ENCODE measurements at places on chromosomes 5 and 9.

DNA sequence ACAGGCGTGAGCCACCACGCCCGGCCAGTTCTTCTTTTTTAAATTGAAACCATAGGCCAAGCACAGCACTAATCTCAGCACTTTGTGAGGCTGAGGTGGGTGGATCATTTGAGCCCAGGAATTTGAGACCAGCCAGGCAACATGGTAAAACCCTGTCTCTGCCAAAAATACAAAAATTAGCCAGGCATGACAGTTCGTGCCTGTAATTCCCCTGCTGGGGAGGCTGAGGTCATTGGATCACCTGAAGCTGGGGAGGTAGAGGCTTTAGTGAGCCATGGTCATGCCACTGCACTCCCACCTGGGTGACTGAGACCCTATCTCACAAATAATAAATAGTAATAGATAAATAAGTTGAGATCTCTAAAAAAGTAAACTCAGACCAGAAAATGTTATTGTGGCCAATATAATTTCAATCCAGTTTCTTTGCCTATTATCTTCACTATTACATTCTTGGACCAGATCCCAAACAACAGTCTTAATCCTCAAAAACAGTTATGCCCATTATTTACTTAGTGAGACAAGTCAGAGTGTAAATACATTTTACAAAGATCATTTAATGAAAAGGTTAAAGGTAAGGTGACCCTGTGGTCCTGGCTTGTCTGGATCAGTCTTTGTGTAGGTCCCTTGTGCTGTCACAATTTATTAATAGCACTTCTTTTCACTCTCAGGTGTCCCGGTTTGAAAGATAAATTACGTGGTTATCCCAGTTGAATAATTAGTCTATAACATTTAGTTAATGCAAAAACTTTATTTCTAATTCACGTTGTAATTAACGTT lies 53.6 kb downstream of the RAB24 start:
- no peak for DNase-seq

DNA sequence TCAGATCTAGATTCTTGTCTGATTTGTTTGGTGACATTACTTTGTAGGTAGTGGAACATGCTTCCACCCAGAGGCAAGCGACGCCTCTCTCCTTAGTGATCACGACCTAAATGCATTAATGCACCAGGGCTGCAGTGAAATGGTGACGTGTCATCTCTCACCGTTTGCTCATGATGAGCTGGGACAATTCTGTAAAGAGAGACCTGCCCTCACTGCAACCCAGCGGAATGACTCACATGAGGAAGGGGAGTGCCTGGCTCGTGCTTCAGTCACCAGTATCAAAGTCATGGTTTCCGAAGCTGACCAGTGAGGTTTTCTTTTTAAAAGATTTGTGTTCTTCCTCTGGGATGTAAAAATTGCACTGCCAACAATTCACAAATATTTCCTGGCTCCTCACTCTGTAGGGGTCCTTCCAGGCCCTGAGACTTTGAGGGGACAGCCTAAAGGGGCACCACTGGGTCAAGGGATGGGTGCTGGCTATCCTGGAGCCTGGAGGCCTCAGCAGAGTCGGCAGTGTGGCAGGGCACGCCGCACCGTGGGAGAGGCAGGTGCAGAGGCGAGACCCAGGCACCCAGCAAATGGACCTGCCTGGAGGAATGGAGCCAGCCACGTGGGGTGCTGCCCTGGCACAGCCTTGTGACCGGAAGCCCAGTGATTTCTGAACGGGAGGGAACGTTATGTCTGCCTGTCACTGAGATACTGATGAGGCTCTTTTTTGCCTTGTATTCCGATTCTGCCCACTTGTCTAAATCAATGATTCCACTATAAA lies 17.3 kb downstream of the QSOX2 start:
- DNase-seq: no peak

DNA sequence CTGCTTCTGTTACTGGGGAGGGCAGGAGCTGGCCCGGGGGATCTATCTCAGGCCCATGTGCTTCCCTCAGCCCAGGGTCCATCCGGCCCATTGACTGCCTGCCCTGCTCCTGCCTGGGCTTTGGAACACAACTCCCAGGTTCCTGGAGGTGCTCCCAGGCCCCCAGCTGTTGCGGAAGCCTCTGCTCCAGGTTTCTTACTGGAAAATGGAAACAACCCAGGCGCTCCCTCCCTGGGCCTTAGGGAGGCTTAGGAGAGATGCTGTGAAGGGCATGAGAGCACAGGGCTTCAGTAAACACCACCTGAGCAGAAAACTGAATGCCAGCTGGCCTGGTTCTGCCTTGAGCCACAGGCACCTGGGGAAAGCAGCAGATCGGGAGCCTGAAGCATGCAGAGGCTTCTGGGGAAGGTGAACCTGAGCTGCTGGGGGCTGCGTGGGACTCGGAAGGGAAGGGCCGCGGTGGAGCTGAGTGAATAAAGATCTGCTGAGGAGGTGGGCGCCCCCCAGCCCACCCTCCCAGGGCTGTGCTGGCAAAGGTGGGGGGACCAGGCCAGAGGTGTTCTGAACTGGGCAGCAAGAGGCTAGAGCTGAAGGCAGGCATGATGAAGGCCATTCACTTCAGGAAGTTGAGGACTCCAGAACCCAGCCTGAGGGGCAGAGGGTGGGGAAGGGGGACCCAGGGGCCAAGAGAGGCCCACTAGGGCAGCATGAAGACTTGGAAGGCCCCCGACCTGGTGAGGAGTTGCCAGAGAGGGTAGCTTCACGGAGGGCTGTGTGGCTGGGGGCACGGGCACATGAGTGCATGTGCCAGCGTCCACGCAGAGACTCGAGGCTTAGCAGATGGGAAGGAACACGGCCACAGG lies 64.8 kb downstream of the SHB start:
- no peak for DNase-seq

DNA sequence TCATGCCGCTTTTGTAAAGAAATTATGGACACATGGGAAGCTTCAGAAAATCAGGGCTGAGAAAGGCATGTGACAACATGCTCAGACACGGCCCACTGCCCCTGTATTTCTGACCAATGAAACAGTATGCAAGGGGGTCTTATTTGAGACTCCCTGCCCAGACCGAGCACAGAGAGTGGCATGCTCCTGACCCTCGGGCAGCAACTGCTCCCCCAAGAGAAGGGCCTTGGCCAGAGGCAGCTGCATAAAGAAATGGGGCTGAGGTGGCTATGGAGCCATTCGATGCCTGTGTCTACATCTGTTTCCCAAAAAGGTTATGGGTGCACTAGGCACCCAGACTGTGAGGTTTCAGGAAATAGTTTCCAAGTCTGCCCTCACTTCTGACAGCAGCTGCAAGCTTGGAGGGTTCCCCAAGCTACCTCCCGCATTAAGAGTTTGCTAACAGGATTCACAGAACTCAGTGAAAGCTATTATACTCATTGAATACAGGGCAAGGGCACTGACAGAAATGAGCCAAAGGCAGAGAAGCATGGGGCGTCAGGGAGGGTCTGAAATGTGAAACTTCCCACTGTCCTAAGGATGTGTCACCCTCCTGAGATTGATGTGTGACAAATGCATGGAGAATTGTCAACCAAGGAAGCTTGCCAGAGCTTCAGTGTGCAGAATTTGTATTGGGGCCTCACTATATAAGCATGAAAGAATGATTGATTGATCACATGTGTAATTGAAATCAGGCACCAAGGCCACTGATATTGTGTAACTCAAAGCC lies 94.3 kb downstream of the DAP start:
- no peak for DNase-seq

- DNase-seq: no peak
These were observed 42.2 kb downstream of the LEAP2 start for GRCh38 chr5:132915681-132916080.

DNA sequence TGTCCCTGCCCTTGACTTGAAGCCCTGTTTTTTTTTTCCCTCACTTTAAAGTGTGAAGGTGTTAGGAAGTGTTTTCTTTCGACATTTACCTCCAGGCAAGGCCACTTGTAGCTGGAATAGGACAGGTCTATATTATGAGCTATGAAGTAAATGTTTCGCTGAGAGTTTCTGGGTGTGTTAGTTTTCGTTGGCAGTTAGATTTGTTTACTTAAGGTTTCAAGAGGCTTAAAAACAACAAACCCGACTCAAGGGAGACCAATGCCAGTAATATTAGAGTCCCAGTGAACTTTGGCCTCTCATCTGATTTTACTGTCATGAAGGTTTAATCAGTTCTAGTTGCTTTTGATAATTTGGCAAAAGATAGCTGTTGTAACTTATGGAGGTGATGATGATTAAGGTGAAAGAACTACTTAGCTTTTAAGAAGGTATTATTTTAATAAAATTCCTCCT lies 25.2 kb downstream of the OCLN start:
- no peak for DNase-seq

GRCh38 chr5:91146905-91147600 lies 236.1 kb downstream of the ARRDC3 start:
- DNase-seq: no peak

- no peak for DNase-seq
These were observed 133.7 kb upstream of the CCNG1 start for GRCh38 chr5:163303718-163304117.

- DNase-seq: no peak
These were observed 21.1 kb upstream of the TERT start for GRCh38 chr5:1315709-1316587.

- no peak for DNase-seq
These were observed 12.6 kb downstream of the NR2F1 start for GRCh38 chr5:93595420-93596147.

DNA sequence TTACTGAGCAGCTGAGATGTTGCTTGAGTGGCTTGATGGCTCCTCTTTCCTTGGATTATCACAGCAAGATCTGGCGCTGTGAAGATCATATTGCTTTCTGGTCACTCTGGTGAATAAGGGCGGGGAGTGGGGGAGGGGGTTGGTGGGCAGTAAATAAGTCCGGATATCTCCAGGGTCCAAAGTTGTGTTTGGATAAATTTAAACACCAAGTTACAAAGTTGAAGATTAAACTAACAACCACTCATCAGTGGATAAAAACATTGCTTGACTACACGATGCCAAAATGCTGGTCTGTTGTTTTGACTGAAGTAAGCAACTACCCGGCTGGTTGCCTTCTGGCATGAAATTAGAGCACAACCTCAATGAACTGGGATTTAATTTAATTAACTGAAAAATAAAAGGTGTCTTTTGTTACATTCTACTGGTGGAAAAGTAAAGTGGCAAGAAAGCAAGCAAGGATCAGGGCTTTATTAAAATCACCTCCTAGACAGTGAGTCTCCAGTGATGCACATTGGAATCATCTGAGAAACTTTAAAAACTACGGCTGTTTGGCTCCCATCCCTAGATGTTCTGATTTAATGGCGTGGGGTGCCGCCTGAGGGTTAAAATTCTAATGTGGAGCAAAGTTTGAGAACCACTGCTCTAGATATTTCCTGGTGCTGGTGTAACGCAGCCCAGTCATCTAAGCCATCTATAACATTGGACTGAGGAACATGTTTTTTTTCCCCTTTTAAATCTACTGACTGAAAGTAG lies 86.7 kb upstream of the AGXT2 start:
- DNase-seq: no peak

DNA sequence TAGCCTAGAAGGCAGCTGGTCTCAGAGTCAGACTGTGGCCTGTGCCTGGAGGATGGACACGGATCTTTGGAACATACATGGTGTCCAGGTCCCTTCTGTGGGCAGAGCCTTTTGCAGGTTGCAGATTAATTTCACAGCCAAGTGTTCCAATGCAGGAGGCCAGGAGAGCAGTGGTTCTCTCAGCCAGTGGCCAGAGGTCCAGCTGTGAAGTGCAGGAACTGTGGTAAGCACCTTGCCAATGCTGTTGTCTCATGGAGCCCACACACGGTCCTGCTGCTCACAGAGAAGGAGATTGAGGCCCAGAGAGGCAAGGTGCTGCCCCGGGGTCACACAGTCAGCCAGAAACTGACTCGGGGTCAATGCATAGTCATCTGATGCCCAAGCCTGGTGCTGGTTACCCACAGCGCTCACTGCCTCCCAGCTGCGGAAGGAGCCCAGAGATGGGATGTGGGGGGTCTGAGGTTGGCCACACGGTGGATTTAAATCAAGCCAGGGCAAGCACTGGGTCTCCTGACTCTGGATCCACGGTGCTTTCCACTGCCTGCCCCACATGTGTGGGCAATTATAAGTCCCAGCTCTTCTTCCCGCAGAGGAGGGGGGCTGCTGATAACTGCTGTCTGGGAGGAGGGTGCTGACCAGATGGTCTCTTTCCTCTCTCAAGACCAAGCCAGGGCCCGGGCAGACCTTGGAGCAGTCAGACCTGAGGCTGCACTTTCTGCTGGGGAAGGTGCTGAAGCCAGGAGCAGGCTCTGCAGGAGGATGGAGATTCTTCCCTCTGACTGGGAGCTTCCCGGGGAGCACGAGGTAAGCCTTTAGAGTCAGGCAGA lies 2.8 kb downstream of the PDGFRB start:
- DNase-seq: no peak

GRCh38 chr5:61704289-61704688 lies 372.2 kb downstream of the ZSWIM6 start:
- no peak for DNase-seq

- no peak for DNase-seq
These were observed 284.2 kb upstream of the SEMA6A start for GRCh38 chr5:116858705-116859333.

GRCh38 chr5:9387879-9388278 lies 158.0 kb downstream of the SEMA5A start:
- DNase-seq: no peak

DNA sequence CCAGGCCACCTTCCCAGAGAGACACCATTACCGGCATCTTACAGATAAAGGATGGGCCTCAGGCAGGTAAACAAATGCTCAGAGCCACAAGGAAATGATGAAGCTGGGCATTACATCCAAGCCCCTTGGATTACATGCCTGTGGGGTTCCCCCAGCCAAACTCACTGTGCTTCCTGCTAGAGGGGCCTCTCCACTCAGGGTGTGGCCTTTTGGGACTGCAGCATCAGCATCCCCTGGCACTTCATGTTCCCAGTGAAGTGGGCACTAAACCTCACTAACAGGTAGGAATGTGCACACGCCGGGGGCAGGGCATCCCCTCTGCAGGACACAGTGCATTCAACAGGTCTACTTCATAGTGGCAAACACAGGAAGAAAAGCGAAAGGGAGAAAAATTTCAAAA lies 125.9 kb downstream of the ROR2 start:
- no peak for DNase-seq

DNA sequence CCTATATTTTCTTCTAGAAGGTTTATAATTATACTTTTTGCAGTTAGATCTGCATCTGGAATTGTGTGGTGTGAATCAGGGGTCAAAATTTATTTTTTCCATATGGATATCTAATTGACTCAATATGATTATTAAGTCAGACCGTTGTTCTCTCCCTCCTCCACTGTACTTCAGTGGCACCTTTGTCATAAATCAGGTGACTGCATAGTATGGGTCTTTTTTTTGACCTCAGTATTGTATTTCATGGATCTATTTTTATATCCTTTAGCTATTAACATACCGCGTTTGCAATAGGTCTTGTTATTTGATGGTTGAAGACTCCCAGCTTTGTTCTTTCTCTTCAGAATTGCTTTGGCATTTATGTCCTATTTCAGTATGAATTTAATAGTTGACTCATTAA lies 107.4 kb downstream of the BOD1 start:
- DNase-seq: no peak

GRCh38 chr9:19231904-19232822 lies 1.7 kb downstream of the DENND4C start:
- no peak for DNase-seq
